Activated CD4-positive, alpha-beta T cell treated with anti-CD3 and anti-CD28 coated beads, Interleukin-2, amount 50 U/mL, for 48 hours (primary cell): ENCODE measurements at places on chromosomes 11 and 22.

DNA sequence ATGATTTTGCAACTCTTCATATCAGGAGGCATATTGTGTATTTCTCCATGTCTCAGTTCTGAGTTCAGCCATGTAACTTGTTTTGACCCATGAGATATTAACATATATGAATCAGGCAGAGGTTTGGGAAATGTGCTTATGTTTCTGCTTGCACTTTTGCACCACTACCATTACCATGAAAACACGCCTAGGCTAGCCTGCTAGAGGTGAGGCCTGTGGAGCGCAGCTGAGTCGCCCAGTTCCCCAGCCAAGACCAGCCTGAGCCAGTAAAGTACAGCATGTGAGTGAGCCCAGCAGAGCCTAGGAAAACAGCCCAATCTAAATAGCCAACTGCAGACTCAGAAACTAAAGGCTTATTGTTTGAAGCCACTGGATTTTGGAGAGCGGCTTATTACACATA is 18.4 kb upstream of the MYOD1 start:
- no peak for DNase-seq

- no peak for DNase-seq
These were observed 26.5 kb downstream of the GLB1L2 start for GRCh38 chr11:134358165-134358855.

DNA sequence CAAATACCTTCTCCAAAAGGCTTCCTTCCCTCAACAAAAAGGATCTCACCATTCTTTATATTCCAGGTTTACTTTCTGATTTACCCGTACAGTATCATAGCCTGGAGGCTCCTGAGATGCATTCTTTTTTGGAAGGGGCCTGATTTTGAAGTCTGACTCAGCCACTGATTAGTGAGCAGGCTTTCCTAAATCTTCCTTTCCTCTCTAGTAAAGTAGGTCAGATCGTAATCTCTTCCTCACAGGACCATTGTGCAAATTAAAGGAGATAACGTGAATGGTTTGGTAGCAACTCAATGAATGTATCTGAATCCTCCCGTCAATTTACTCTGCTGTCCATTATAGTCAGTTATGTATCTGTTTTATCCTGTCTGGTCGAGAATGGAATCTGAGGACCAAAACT is 227.7 kb upstream of the ANO5 start:
- no peak for DNase-seq

GRCh38 chr11:68216171-68216938 is 3.3 kb upstream of the KMT5B start:
- DNase-seq, result no peak

DNA sequence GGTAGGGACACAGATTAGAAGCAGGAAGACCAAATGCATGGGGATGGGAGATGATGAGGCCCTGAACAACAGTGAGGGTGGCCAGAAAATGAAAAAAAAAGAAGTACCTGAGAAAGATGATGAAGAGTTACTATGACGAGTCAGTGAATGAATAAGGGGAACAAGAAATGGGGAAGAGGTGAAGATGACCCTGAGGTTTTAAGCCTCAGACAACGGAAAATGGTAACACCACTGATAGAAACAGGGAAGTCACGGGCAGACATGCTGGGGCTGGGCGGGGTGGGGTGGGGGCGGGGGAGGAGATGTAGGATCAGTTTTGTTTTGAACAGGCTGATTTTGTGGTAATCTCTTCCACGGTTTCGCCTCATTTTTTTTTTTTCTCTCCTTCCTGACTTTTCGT is 205.1 kb upstream of the CADM1 start:
- DNase-seq, result no peak

GRCh38 chr11:10751581-10751940 is 515 bp downstream of the CTR9 start:
- DNase-seq, result no peak

DNA sequence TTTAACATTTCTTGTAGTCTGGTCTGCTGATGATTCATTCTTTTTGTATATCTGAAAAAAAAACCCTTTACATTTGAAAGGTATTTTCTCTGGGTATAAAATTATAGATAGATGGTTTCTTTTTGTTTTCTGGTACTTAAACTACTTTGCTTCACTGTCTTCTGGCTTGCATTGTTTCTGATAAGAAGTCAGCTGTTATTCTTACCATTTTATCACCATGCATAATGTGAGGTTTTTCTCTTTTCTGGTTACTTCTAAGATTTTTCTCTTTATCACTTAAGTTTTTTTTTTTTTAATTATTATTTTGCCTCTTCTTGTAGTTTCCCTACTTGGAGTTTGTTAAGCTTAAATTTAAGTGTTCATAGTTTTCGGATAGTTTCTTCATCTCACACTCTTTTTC is 84.7 kb downstream of the HSD17B12 start:
- DNase-seq, result no peak

- no peak for DNase-seq
These were observed 7.4 kb downstream of the EHD1 start for GRCh38 chr11:64870893-64871466.

- no peak for DNase-seq
These were observed 1.2 kb upstream of the OLFML1 start for GRCh38 chr11:7484131-7484530.

GRCh38 chr11:64290352-64291261 is 495 bp upstream of the KCNK4 start:
- DNase-seq, result no peak

DNA sequence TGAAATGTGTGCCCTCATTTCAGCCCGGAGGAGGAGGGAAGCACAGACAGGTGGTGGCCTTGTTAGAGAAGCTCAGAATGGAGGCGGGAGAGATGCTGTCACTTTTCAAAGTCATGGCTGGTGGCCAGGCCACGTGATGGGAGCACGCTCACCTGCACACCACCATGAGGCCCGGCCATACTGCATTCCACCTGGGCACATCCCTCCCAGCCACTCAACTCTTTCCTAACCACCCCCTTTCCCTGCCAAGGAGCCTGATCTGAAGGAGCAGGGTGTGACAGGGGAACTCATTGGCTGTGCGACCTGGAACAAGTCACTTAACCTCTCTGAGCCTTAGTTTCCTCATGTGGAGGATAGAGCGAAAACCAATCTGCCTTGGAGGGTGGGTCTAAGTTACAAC is 364.5 kb downstream of the CTTN start:
- DNase-seq, result no peak

DNA sequence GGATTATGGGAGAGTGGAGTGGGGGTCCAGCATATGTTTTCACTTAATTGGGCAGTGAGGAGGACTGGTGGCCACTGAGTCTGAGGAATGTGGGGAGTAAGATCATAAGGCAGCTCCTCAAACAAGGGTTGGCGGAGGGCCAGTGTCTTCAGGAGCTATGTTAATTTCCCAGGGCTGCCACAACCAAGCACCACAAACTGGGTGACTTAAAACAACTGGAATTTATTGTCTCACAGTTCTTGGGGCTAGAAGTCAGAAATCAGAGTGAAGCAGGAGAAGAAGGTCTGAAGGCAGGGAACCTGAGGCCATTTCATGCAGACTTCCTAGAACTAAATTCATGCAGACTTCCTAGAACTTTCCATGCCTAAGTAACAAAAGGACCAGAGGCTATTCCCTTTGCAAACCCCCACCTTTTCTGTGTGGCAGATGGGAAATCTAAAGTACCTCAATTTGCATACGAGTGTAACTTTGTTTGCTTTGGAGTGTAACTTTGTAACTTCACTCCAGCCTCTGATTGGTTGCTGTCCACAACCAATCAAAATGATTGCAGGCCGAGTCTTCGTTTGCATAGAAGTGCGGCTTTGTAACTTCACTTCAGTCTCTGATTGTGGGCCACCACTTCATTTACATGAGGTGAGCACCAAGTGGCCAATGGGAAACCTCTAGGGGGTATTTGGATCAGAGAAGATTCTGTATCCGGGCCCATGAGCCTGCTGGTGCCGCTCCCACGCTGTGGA is 50.5 kb upstream of the ZBED5 start:
- DNase-seq, result no peak

DNA sequence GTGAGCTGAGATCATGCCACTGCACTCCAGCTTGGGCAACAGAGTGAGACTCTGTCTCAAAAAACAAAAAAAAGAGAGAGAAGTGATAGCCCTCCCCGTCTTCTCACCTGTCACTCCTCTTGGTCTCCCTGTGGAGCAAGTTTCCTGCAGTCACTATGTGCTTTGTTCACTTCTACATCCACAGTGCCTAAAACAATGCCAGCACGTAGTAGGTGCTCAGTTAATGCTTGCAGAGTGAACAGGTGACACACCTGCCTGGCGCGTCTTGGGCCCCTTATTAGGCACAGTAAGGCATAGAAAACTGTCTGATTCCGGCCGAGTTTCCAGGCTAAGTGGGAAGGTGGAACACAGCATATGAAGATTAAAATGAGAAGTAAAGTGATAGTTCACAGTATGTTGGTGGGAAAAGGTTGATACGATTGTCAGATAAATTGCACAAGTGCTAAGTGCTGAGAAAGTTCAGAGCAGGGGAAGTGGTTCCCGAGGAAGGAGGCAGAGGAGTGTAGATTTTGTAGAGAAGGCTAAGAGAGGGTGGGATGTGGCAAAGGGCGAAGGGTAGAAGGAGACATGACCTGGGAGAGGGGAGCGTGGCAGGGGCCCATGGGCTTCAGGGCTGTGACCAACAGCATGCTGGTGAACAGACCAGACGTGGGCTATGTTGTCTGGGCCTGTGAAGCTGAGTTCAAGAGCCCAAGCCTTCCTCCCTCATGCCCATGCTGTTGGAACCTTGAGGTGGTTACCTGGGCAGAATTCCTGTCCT is 41.9 kb downstream of the BCR start:
- no peak for DNase-seq

GRCh38 chr11:64915376-64915887 is 1.6 kb downstream of the ATG2A start:
- DNase-seq, result no peak

GRCh38 chr11:27497284-27497866 is 9.2 kb downstream of the LIN7C start:
- DNase-seq, result no peak

- DNase-seq, result no peak
These were observed 440 bp upstream of the KLHL35 start for GRCh38 chr11:75433443-75433842.

DNA sequence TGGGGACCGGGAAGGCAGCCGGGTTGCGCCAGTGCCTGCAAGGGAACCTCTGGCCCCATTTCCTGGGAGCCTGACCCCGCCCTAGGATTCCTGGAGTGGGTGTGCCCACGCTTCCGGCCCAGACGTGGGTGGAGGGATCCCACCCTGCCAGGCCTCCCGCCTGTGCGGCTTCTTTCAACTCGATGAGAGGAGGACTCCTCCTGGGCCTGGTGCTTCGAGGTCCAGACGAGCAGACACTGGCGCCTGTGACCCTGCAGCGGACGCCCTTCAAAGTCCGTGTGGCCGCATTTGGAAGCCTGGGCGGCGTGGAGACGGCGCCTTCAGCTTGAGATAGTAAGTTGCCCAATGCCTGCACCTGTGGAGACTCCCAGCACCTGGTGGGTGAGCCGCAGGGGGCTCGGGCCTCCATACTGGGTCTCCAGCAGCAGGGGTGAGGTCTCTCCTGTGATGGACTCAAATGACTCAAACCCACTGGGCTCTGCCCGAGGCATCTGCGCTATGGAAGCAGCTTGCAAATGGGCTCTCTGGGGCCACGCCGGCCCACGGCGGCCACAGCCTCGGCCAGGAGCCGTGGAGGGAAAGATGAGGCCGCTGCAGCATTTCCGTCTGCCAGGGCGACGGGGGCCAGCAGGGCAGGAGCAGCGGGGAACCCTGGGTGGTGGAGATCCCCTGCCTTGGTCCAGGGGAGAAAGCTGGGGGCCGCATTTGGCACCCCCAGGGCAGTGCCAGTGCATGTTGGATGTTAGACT is 64.3 kb upstream of the PPARA start:
- no peak for DNase-seq

DNA sequence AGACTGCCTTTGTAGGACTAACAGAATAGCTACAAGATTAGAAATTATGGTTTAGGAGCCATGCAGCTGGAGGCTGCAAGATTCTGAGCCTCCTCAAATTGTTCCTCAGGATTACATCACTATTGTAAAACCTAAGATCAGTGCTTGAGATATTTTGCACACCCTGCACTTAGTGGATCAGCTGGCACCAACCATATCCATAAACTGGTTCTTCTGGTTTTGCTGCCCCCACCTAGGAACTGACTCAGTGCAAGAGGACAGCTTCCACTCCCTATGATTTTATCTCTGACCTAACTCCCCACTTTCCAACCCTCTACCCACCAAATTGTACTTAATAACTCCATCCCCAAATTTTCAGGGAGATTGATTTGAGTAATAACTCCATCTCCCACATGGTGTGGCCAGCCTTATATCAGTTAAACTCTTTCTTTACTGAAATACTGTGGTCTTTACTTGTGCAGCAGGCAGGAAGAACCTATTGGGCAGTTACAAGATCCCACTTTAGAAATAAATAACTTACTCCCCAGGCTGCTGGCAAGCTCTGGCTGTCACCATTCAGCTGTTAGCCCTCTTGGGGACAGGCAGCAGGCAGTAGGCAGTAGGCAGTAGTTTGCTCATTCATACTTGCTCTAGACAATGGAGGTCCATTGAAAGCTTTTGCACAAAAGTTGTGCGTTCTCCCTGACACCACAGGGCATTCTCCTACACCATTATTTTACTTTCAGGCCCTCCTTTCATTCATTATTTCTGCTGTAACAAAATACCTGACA is 119.0 kb downstream of the SLC17A6 start:
- DNase-seq, result no peak

DNA sequence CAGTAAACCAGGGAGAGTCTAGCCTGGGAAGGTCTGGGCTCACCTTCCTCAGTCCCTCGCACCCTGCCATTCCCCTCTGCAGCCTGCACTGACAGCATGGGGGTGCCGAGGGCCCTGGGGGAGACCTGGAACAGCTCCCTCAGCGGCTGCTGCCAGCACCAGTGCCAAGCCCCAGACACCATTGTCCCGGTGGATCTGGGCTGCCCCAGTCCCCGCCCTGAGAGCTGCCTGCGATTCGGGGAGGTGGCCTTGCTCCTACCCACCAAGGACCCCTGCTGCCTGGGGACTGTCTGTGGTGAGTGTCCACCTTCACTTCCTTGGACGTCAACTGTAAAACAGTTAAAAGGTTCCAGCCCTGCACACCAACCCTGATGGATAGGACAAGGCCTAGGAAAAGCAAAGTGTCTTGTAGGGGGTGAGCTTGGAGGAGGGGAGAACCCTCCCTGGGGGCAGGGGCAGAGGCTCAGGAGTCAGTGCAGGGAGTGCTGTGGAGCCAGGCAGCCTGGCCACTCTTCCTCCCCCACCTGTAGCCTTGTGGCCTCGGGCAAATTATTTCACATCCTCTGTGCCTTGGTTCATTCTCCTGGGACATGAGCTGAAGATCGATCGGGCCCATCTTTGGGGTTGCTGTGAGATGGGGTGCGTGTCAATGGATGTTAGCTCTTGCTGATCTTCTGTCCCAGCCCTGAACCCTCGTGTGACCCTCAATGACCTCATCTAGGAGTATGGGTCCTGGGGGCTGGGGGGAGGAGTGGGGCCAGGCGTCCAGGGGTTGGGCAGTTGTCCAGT is 85.2 kb upstream of the MYOD1 start:
- no peak for DNase-seq

- no peak for DNase-seq
These were observed 3.4 kb upstream of the TAB1 start for GRCh38 chr22:39395936-39396796.

- no peak for DNase-seq
These were observed 409.6 kb downstream of the GUCY1A2 start for GRCh38 chr11:106608677-106609076.

GRCh38 chr11:120061036-120061760 is 76.7 kb downstream of the TRIM29 start:
- DNase-seq, result no peak
